ENCODE measurements at places on chromosomes 2 and 18.
A peak's percentile ranks its signal among the peaks of the same experiment; 100 is the strongest.

GRCh38 chr2:48238381-48238780, 291.6 kb upstream of the STON1 start:
- DNase-seq: no peak

DNA sequence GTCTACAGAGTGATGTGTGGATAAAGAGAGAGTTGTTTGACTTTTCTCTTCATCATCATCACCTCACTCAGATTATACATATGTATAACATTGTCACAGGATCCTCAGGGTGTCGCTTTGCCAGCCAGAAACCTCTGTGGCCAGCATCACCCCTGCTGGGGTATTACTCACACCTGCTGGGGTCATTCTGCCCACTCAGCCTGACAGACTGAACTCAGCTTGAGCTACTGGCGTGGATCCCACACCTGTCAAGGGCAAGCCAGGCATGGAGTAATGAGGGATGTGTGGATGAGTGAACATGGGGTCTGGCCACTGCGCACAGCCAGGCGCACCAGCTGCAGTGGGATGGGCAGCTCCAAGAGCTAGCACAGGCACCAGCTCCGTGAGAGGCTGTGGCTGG, 870.6 kb downstream of the CBLN2 start:
- no peak for DNase-seq

DNA sequence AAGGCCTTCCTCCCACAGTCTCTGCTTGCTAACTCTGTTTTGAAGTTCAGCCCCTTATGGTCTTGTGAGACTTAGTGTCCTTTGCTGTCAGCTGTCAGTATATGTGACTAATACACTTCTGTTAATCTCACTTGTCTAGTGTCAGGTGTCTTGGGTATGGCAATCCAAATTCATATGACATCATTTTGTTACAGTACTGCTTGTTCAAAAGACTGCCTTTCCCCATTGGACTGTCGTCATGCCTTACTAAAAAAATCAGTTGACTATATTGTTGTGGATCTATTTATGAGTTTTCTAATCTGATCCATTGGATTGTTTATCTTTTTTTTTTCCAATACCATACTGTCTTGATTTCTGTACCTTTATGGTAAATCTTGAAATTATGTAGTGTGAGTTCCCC, 611.4 kb upstream of the HS6ST1 start:
- DNase-seq: no peak

GRCh38 chr2:226754821-226755604, 44.6 kb downstream of the IRS1 start:
- no peak for DNase-seq

GRCh38 chr2:218397463-218397819, 2.2 kb upstream of the CTDSP1 start:
- DNase-seq: no peak

DNA sequence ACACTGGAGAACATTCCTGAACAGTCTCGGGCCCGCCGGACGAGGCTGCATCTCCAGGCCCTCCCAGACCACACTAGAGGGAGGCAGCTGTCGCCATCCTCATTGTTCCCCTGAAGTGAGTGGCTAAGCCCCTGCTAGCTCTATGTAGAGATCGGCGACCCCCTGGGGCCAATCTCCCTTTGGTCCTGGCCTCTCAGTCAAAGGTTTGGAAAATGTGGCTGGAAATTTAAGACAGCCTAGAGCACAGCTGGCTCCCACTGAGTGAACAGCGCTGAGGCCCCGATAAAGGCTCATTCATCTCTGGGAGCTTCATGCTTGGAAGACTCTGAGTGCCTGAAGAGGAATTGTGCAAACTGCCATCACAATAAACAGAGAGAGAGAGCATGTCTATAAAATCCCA, 360.3 kb downstream of the CLIP4 start:
- no peak for DNase-seq

DNA sequence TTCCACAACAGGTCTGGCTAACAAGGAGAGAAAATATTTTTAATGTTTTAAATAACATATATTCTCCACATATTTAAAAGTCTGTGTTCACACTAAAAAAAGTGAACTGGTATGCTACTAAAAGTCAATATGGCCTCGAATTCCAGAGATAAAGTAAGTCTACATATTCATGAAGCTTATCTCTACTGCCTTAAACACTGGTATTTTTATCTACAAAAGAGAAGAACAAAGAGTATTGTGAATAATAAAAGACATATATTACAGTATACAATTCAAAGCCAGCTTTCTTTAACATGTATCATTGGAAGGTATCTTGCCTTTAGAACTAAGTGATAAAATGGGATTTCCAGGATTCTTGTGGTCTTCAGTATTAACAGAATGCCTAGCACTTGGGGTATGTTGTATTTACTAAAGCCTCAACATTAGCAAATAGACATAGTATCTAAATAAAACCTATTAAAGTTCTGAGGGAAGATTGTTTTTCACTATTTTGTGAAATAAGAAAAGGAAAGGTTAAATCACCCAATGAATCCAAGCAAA, 302.8 kb upstream of the CCDC68 start:
- DNase-seq: no peak

GRCh38 chr2:233817361-233817911, 36.9 kb downstream of the HJURP start:
- no peak for DNase-seq

DNA sequence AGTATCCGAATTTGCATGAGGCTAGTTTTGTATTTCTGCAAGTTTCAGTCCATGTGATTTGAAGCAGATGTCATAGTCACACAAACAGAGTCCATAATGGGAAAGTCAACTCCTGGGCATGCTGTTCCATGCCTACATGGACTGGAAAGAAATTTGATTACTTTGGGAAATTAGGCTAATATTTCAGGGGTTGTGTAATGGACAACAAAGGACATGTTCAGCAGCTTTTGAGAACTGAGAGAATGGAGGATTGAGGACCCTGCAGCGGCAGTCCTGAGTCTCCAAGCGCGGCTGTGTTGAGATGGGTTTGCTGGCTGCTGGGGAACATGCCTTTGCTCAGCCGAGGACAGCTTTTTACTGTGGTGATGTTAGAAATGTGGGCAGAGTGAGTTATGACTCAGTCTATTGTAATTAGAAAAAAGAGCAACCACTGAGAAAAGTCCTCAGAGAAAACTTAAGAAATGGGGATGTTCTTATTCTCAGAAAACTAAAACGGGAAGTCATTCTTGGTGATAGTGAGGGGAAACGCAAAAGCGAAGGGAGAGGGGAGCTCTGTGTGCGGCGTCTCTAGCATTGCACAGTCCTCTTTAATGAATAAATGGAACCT, 149.2 kb downstream of the FAM210A start:
- DNase-seq: no peak

DNA sequence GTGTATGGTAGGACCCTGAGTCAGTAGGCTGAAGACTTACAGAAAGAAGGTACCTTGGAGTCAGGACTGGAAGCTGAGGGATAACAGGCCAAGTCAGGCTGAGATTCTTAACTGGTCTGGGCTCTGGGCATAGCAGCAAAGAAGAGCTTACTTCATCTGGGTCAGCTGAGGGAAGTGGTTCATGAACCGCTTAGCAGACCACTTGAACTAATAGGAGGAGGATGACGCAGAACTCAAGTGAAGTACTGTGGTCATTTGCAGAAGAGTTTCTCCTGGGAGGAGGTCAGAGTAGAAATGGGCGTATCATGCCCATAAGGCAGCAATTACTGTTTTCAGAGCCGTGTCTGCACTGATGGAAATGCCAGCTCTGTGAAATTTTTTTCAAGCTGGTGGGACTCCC, 164.5 kb downstream of the LCLAT1 start:
- DNase-seq: peak; percentile 42

GRCh38 chr18:41126541-41127235, 828.3 kb upstream of the PIK3C3 start:
- no peak for DNase-seq

- DNase-seq: peak; percentile 64
Measured at GRCh38 chr2:202039278-202040078, 5.8 kb downstream of the FZD7 start.

Data from NCI-H1417 (cell line).